ENCODE measurements at places on chromosomes 16 and 17.
A peak's percentile ranks its signal among the peaks of the same experiment; 100 is the strongest.

GRCh38 chr16:55341681-55342080, 17.7 kb downstream of the IRX6 start:
- no peak for DNase-seq

DNA sequence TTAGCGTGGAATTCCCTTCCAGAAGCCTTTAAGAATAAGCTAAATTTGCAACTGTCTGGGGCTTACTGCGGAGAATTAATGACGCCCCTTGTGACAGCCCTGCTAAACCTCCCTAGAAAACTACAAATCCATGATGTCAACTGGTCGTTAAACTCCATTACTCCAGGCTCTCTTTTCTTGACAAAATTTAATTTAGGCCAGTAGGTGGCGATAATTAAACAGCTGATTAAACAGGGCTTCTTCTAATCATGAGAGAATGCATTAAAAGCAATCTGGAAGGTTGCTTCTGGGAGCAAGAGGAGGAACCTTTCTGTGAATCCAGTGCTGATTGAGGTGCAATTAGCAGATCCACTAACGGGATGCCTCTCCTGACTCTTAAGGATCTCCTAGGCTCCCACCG, 8.1 kb upstream of the NLRP1 start:
- peak; percentile 57 for DNase-seq

DNA sequence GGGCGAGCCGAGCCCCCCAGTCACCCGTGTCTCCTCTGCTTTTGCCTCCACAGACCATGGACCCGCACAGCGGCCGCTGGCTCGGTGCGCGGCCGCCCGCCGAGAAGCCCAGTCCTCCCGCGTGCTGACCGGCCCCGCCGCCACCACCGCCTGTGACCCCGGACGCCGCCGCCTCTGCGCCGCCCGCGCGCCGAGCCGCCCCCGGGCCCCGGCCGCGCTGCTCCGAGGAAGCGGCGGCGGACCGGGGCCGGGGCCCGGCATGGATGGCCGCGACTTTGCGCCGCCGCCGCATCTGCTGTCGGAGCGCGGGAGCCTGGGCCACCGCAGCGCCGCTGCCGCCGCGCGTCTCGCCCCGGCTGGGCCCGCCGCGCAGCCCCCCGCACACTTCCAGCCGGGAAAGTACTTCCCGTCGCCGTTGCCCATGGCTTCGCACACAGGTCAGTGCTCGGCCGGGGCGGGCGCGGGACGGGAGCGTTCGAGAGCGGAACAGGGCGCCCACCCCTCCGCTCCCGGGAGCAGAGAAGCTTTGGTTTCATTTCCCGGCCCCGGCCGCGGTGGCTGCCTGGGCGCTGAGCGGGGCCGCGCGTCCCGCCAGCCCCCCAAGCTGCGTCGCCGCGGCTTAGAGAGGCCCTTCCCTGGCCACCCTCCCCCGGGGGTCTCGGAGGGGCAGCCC, 4.4 kb downstream of the BAHCC1 start:
- no peak for DNase-seq

GRCh38 chr17:6442775-6443174, 1.5 kb upstream of the PIMREG start:
- DNase-seq: no peak

DNA sequence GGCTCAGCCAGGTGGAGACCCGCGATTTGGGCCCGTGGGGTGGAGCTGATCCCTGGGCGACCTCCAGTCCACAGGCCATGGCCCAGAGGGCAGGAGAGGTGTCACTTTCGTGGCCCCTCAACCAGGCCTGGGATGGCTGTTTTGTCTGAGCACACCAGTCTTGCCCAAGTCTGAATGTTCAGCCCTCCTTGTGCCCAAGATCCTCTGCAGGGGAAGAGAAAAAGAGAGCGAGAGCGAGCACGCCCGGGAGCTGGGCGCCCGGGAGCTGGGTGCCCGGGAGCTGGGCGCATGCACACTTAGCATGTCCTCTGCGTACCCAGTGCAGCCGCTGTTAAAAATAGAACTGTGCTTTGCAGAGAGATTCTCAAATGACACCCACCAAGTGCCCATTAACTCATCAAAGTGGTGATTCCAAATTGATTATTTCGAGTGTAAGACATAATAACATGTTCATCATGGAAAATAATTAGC, 403.3 kb upstream of the TNRC6C start:
- no peak for DNase-seq

GRCh38 chr16:52077607-52078006, 469.3 kb downstream of the TOX3 start:
- no peak for DNase-seq

DNA sequence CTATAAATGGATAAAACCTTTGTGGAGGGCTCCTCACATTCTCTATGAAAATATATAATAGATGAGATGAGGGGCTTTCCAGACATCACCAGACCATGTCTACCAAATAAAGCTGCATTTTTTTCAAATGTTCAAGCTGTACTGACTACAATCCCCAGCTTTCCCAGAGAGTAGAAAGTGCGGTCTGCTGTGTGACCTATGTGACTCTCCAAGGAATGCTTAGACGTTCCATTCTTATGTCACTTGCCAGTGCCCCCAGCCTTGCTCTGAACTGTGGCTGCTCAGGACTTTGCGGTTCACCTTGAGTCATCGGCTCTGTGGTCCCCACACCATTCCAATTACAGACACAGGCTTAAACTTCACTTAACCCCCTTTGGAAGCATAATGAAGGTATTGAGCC, 47.8 kb upstream of the SCNN1B start:
- no peak for DNase-seq

DNA sequence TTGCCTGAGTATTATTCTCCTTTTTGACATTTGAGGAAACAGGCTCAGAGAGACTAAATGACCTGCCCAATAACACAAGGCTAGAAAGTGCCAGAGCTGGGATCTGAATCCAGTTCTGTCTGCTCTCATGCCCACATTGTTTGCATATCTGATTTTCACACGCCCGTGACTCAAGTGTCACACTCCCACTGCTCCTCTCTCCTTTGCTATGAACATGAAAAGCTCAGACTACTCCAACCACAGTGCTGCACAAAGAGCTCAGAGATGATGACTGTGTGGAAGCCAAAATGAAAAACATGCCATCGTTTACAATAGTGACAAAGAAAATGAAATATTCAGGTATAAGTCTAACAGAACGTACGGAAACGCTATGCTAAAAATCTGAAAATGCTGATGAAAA, 107.9 kb downstream of the SMG6 start:
- DNase-seq: no peak

GRCh38 chr17:21304091-21304490, 19.6 kb downstream of the MAP2K3 start:
- DNase-seq: no peak

DNA sequence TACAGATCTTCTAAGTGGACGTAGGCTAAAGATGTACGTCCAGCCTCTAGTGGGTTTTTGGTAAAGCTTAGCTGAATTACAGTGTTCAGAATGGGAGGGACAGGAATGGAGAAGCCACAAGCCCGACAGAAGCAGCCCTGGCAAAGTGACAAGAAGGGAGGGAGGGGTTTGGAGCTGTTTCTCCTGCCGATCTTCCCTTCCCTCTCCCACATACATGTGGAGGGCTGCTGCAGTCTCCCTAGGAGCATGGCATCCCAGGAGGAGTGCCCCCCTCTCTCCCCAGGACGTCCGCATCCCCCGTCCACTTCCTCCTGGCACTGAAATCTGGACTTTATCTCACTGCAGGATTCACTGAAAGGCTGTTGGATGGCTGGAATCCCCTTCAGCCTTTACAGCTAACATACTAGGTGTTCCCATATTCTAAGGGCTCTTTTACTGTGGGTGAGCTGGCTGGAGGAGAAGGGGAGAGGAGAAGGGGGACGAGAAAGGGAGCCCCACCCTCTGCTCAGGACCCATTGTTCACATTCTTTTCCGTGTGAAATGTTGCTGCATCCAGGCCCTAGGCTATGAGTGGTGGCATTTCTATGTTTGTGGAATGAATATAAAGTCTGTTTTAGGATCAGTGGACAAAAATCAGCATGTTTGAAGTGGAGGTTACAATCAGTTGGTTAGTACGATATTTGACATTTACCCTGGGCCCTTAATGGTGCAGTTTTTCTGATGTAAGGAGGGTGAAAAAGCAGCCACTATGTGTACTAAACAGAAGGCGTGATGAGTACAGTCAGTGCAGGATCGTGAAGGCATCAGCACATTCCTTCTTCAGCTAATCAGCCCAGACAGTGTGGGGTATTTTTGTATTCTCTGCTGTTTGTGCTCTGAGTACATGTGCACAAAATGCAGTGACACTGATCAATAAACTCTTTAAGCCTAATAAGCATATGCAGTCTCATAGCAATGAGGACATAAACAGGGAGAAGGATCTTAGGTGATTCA, 94.6 kb downstream of the SPECC1 start:
- DNase-seq: no peak

GRCh38 chr17:40069751-40070708, 7.3 kb downstream of the THRA start:
- no peak for DNase-seq

- DNase-seq: no peak
These were observed 2.6 kb upstream of the GNG13 start for GRCh38 chr16:802914-803753.

GRCh38 chr17:80260791-80261158, at the start of gene RNF213:
Gene RNF213 (plus strand): TSS chr17:80260852. CDS start chr17:80263682, 2,830 bp downstream.
- no peak for DNase-seq

DNA sequence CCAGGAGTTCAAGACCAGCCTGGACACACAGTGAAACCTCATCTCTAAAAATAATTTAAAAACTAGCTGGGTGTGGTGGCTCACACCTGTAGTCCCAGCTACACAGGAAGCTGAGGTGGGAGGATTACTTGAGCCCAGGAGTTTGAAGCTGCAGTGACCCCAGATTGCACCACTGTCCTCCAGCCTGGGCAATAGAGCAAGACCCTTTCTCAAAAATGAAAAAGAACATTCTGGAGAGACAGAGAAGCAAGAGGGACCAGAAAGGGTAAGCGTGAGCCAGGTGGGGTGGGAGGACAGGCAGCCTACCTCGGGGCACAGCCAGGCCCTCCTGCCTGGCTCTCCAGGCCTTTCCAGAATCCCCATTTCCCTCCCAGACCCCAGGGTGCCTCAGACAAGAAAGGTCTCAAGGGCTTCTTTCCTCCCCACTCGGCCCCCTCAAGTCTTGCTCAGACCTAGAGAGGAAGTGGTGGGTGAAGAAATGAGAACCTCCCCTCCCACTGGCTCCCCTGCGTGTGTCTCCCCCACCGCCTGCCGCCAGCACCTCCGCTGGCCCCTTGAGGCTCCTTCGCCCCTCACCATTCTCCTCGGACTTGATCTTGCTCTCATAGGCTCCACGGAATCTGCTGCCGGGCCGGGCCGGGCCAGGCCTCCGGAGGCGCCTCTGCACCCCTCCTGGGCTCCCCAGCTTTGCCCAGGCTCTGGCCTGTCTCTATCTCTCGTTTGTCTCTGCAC, 503 bp downstream of the C16orf54 start:
- DNase-seq: no peak

GRCh38 chr17:1100382-1100781, 79.4 kb downstream of the ABR start:
- DNase-seq: no peak

GRCh38 chr16:46788891-46789474, 40.8 kb upstream of the MYLK3 start:
- no peak for DNase-seq

DNA sequence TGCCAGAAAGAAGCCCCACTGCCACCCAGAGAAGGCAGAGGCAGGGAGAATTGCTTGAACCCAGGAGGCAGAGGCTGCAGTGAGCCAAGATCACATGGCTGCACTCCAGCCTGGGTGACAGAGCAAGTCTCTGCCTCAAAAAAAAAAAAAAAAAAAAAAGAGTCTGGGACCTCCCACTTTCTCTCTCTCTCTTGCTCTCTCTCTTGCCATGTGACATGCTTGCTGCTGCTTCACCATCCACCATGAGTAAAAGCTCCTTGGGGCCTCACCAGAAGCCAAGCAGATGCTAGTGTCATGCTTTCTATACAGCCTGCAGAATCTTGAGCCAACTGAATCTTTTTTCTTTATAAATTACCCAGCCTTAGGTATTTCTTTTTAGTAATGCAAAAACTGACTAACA, 21.5 kb upstream of the SRSF1 start:
- no peak for DNase-seq

DNA sequence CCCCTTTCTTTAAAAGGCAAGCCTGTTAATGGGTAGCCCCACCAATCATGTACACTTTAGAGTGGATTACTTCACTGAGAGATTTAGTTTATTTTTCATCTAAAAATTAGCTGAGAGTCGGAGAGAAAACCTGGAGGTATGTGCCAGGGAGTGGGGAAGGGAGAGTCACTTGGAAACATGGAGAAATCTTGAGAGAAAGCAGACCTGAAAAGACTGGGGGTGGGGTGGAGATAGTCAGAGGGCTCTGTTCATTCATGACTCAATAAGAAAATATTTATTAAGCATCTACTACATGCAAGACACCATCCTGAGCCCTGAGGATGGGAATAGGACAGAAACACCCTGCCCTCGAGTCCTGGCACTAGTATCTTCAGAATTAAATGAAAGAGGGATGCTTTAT, 27.4 kb upstream of the RCVRN start:
- no peak for DNase-seq

DNA sequence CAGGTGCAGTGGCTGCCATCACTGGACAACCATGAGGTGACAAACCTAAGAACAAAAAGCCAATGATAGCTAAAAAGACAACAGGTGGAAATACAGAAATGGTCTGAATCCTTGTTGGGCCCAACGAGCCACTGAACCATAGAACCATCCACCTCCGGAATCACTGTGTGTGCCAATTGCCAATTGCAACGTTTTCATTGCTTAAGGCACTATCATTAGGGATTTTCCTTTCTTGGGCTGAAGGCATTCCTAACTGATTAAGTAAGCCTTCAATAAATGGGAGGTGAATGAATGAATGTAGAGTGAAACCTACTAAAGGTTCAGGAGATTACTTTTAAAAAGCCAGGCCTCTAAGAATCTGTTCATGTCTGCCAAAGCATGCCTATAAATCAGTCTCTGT, 3.6 kb downstream of the USP31 start:
- DNase-seq: no peak

DNA sequence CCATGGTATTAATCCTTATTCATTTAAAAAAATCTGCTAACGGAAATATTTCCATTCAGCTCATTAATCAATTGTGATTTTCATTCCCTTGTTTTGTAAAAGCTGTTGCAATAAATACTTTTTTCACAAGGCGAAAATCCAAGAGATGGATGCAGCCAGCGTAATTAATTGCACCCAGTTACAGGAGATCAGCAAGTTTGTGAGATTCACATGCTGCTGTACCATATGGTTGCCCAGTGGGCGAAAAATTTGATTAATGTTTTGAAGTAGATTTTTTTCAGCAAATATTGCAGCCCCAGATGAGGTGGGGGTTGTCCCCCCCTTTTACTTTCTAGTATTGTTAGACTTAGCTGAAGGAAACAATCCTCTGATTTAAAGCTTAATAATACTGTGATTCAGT, 186.6 kb downstream of the WWOX start:
- no peak for DNase-seq

- no peak for DNase-seq
These were observed 237.1 kb downstream of the SHISA9 start for GRCh38 chr16:13138528-13138927.

- no peak for DNase-seq
These were observed 9.8 kb downstream of the TP53 start for GRCh38 chr17:7677388-7678067.
